AG04450 (cell line): ENCODE measurements at places on chromosomes 2 and 18. TPM values are rescaled to one million over a fixed set of nuclear protein-coding genes. Genes with fewer than 3 reads are reported as not detected.

DNA sequence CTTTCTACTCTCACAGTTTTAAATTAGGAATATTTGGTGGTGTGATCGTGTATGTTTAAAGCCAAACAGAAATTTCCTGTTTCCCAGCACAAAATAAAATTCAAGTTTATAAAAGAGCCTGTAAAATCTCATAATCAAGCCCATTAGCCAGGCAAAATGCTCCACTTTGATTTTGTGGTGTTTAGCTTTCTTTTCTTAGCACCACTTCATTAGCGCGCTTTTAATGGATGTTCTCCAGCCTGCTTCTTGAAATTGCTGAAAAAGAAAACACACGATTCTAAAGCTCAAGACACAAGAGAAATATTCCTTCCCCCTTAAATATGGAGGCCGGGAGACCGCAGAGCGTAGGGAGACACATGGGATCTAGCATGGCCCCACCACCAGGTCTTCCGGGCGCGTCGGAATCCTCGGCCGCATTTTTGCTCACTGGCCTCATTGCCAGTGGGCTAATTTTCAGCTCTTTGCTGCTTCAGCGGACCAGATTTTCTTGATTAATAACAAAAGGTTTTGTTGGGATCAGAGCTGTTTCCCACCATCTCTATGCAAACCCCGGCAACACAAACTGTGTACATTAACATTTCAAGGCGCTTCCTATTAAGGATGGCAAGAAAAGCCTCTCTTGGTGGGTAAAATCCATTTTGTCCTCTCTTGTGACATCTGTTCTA is 40.4 kb upstream of the ID2 start:
- no peak for DNase-seq

Gene CYP27C1
- not detected in 2 replicates for polyA plus RNA-seq

DNA sequence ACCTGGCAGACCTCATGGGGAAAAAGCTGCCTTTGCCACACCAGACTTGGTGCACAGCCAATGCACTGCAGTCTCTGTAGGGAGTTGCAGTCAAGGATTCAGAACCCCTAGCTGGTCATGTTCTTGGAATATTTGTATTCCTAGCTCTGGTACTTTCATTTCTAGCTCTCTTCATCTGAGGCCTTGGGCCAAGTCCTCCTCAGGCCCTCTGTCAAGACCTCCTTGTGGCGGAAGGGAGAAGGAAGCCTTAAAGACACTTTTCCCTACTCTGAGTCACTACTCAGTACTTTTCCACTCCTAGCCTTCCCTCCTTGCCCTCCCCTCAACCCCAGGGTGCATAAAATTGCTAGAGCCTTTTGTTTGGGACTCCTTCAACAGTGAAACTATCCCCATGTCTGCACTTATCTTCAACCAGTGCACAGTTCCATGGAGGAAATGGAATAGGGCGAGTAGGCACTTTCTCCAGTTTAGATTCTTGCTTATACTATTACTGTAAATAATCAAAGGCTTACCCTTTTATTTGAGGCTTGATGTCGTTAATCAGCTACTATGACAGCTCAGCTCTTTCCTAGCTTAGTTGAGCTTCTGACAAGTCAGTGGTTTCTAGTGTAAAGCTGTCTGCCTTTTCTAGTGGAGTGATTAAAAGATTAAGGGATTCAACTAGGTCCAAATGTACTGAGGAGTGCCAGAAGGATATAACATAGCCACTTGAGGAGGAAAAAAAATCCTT is 15.8 kb downstream of the M1AP start:
- no peak for DNase-seq

GRCh38 chr18:36316246-36316645 is 18.7 kb downstream of the FHOD3 start:
- DNase-seq = no peak

GRCh38 chr18:48202006-48202348 is 207.2 kb downstream of the ZBTB7C start:
- no peak for DNase-seq

Gene NAT8
- polyA plus RNA-seq = not detected in 2 replicates

Gene MOGAT1
- not detected in 2 replicates for polyA plus RNA-seq

GRCh38 chr2:188146888-188147287 is 144.8 kb upstream of the GULP1 start:
- DNase-seq = no peak

Gene FBXO41
- 2.5 and 2.7 TPM in 2 replicates for polyA plus RNA-seq

- DNase-seq = no peak
Observed at GRCh38 chr2:181904022-181904632, 12.6 kb downstream of the ITPRID2 start.

Gene TCF23
- polyA plus RNA-seq = not detected in 2 replicates

- no peak for DNase-seq
Observed at GRCh38 chr2:54024576-54024975, 53.8 kb upstream of the PSME4 start.

DNA sequence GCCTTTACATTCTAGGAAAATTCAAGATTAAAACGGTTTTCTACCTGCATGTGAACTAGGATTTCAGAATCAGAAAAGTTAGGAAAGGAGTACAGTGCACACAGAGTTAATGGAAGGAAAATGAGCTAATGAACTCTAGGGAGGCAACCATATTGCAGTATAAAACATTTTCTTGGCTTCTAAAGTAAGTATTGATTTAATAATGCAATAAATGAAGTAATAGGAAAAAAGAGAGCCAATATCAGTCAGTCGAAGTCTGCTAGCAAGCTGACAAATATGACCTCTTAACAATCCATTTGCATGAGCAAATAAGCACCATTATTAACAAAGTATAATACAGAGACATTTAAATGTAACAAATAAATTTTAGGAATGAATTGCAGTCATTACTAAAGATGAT is 80.2 kb upstream of the COL3A1 start:
- DNase-seq = no peak

GRCh38 chr18:3710712-3711301 is 260.8 kb downstream of the TGIF1 start:
- no peak for DNase-seq

GRCh38 chr2:106187273-106187891 is 6.7 kb downstream of the UXS1 start:
- DNase-seq = no peak

DNA sequence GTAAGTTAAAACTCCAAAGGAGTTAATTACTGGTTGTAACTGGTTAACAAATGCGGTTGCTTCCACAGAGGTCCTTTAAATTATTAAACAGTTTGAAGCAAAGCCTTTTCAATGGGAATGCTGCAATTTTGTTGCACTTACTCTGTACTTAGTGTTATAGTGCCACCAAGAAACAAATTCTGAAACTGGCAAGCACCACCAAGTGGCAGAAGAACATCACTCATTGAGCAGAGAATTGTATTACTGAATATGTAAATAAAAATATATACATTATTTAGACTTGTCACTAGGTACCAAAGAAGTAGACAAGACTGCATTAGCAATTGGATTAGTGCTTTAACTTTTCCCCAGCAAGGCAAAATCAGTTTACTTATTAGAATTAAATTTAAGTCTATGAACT is 2.6 kb upstream of the TMEFF2 start:
- no peak for DNase-seq

GRCh38 chr2:11559786-11560155 is 25.9 kb downstream of the GREB1 start:
- DNase-seq = no peak

Gene OTOF
- polyA plus RNA-seq = not detected in 2 replicates

Gene KCNJ13
- 0.02 TPM in 1 of 2 replicates, not detected in the other for polyA plus RNA-seq

DNA sequence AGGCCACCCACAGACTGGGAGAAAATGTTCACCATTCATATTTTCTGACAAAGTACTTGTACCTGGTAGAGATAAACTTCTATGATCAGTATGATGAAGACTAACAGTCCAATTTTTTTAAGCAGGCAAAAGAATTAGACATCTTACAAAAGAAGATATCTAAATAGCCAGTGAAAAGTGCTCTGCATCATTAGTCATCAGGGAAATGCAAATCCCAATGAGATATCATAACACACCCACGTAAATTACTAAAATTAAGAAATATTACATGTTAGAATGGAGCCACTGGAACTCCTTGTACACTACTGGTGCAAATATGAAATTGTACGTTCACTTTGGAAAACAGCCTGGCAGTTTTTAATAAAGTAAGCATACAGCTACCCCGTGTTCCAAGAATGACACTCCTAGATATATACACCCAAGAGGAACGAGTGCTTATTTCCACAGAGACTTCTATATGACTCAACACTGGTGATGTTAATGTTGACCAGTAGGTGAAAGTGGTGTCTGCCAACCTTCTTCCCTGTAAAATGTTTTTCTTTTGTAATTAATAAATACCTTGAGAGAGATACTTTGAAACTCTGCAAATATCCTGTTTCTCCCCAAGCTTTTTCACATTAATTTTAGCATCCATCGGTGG is 80.3 kb downstream of the NPAS2 start:
- no peak for DNase-seq

- no peak for DNase-seq
Observed at GRCh38 chr2:219641390-219642068, 14.1 kb downstream of the SLC4A3 start.

- no peak for DNase-seq
Observed at GRCh38 chr2:99085421-99085820, 56.1 kb upstream of the C2orf15 start.

Gene RANBP2
- polyA plus RNA-seq = 22.2 and 29.0 TPM in 2 replicates

DNA sequence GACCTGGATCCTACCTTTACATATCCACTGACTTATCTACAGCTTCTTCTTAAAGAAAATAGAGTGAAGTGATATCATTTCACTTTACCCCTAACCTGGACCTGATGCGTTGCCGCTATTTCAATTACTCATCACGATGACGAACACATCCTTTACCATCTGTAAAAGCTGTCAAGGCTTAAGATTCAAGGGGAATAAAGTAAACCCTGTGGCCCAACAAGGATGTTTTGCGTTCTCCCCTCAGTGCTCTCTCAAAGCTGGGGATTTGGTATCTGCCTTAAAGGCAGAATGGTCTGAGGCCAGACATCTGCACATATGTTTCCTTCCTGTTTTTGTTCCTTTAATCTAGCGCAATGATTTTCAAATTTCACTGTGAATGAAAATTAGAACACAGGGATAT is 100.1 kb upstream of the KLF7 start:
- no peak for DNase-seq

- no peak for DNase-seq
Observed at GRCh38 chr2:193687195-193687594, 1492.5 kb upstream of the TMEFF2 start.

- no peak for DNase-seq
Observed at GRCh38 chr2:28976584-28976983, 4.5 kb upstream of the TOGARAM2 start.

DNA sequence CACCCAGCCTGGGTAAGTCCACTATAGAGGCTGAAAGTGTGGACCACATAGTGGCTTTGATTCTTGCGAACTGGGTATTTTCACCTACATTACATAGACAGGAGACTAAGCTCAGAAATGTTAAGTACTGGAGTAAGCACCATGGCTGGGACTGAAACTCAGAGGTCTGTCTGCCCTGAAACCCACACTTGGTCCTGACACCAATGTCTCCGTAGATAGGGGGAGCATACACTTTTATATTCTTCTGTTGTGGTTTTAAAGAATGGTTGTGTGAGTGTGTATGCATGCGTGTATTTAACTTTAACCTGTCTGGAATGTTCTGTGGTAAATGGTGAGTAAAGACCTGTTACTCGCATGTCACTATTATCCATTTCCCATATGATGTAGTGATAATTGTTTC is 10.3 kb upstream of the NPPC start:
- DNase-seq = no peak

- no peak for DNase-seq
Observed at GRCh38 chr18:2360861-2361260, 210.4 kb downstream of the METTL4 start.

Gene DSEL
- polyA plus RNA-seq = 40.0 and 55.2 TPM in 2 replicates

GRCh38 chr2:42775810-42776209 is 11.9 kb upstream of the OXER1 start:
- no peak for DNase-seq

DNA sequence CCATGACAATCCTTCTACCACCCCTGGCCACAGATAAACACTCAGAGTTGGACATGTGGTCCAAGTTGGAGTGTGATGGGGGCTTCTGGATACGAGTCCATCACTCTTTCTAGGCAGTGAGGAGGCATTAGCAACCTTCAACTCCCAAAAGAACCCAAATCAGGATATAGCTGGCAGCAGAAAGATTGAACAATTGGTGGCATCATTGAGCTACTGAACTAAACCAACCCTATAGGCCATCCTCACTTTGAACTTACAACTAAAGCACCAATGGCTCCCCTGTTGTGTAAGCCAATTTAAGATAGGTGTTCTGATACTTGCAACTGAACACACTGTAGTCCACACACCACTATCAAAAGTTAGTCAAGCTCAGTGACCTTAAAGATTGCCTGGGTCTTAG is 24.0 kb upstream of the MARCO start:
- DNase-seq = no peak

- DNase-seq = peak; percentile 63
Observed at GRCh38 chr18:70421471-70422390, 132.9 kb downstream of the SOCS6 start.

- DNase-seq = no peak
Observed at GRCh38 chr2:233351423-233351822, 2.9 kb upstream of the DGKD start.
